Stimulated activated CD4-positive, alpha-beta T cell treated with anti-CD3 and anti-CD28 coated beads, Interleukin-1b, Interleukin-23, amount 100 ng/mL, for 48 hours (primary cell): ENCODE measurements at places on chromosomes 6 and 20.

GRCh38 chr20:50363479-50363878, 146.7 kb upstream of the PTPN1 start:
- DNase-seq = no peak

GRCh38 chr6:111520524-111520923, 37.5 kb upstream of the REV3L start:
- no peak for DNase-seq

DNA sequence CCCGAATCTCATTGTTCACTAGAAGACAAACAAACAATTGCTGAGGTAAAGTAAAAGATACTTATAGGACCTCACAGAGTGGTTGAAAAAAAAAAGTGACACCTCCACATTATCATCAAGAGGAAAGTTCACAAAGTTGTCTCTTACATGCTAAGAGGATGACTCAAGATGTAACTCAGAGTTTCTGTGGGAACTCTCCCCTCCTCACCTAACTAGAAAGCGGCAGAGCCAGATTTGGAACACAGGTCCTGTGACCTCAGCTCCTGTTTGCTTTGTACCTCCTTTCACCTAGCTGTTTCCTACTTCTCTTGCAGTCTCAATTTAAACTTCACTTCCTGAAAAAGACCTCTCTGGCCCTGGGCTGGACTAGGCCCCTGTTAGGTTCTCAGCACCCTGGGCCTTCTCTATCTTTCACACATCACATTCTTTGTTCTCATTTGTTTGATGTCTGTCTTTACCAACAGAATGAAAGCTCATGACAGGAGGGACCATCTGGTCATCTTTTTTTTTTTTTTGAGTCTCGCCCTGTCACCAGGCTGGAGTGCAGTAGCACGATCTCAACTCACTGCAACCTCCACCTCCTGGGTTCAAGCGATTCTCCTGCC, 60.8 kb downstream of the CD24 start:
- no peak for DNase-seq

- peak; percentile 7 for DNase-seq
Observed at GRCh38 chr6:104789770-104790190, 69.9 kb downstream of the HACE1 start.

- DNase-seq = no peak
Observed at GRCh38 chr6:145204301-145204700, 531.0 kb downstream of the EPM2A start.
